ENCODE measurements at places on chromosomes 5 and 9.

GRCh38 chr9:17291766-17292165 is 156.9 kb downstream of the CNTLN start:
- no peak for DNase-seq

GRCh38 chr5:135662061-135662481 is 83.3 kb upstream of the CXCL14 start:
- DNase-seq, result no peak

GRCh38 chr5:123964884-123965283 is 452.9 kb downstream of the CSNK1G3 start:
- DNase-seq, result no peak

DNA sequence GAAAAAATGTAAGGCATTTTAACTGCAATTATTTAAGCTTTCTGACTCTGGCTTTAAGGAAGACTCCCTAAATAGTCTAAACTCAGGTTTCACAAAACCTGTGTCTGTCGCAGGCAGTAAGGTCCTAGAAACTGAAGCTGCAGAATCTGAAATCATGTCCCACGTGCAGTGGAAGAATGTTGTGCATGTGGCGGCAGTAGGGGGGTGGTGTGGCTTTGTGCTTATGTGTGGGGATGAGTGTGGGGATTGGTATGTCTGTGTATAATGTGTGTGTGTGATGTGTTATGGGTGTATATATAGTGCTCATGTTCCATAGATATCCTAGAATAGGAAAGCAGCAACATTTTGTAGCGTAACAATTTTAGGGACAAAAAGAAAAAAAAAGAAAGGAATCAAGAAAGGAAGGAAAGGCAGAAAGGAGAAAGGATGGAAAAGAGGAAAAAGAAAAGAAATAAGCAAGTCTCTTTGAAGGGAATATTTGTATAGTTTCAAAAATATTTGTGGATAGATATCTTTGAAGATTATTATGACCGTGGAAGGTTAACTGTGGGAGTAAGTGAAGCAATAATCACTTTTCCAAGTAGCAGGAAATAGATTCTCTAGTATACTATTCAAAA is 6.6 kb downstream of the ANKDD1B start:
- DNase-seq, result peak; percentile 35

DNA sequence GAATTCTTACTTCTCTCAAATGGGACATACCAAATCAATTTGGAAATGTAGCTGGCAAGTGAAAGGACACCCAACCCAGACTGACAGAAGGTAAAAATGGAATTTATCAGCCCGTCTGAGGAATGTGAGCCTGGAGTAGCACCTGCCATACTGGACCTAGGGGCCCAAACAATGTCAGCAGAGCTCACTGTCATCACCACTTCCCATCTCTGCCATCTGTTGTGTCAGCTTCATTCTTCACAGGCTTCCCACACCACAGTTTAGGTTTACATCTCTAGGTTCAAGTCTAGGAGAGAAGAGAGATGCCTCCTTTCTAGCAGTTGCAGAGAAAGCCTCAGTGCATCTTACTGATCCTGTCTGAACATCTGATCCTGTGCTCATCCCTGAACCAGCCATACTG is 222.4 kb downstream of the DOCK8 start:
- DNase-seq, result no peak

- DNase-seq, result no peak
Measured at GRCh38 chr9:5586391-5586802, 42.5 kb upstream of the RIC1 start.

GRCh38 chr5:74056789-74057164 is 430.8 kb downstream of the ARHGEF28 start:
- no peak for DNase-seq

DNA sequence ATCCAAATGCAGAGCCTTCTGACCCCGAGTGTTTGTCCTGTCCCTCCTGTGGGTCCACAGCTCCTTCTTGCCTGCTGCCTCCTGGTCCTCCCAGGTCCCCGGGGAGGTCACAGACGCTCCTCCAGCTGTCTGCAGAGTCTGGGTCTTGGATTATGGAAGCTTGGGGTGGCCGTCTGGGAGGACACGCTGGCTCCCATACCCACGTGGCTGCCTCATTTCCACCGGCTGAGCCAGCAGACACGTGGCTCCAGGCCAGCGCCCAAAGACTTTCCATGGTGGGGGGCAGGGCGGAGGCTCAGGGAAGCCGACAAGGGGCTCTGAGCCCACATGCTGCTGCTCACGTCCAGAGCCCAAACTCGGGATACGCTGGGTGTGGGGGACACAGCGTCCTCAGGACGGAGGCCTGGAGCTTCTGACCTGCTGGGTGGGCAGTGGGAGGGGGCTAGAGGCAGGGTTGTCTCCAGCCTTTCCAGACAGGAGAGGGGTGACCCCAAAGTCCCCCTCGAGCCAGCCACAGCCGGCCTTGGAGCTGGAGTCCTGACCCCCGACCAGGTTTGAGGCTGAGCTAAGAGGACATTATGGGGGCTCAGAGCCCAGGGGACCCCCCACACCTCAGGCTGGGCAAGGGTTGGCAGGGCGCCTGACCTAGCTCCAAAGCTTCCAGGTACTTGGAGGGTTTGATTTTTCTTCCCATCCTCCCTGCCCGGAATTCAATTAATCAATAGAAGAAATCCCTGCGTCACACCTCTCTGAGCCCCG is 24.2 kb upstream of the RNU6ATAC start:
- no peak for DNase-seq

DNA sequence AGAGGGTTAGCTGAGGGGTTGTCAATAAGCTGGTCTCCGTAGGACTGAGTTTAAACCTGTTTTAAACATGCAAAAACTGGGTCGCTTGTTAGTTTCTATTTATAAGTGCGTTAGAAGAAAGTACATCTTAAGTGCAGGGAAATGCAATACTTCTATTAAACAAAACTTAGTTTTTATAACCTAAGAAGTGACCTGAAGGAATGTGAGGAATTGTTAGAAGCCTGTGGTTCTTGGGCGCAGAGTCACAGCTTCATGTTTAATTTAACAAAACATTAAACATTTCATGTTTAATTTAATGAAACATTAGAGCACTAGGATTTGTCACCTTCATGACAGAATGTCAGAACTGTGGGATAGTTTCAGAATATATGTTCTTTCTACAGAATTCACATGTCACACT is 469.2 kb upstream of the WWC1 start:
- no peak for DNase-seq

- no peak for DNase-seq
Measured at GRCh38 chr5:87340716-87341115, 72.0 kb downstream of the CCNH start.

- DNase-seq, result no peak
Measured at GRCh38 chr5:40165789-40166728, 513.7 kb upstream of the PTGER4 start.

DNA sequence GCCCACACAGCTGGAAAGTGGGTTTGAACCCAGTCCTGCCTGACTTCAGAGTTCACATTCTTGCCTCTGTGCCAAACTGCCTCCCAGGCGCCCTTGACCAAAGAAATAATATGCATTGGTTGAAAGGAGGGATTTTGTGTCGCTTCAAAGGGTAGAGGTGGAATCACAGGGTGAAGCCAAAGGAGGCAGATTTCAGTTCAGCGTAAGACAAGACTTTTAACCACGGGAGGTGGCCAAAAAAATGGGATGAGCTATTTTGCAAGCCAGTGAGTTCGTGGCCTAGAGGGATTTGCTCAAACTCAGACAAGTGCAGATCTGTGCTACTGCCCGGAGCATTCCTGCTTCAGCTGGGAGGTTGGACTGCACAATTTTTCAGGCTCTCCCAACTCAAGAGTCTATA is 57.6 kb upstream of the RANBP3L start:
- no peak for DNase-seq

- DNase-seq, result no peak
Measured at GRCh38 chr9:132366481-132366880, 11.7 kb upstream of the SETX start.

- DNase-seq, result peak; percentile 26
Measured at GRCh38 chr9:3331801-3332200, 194.0 kb downstream of the RFX3 start.

DNA sequence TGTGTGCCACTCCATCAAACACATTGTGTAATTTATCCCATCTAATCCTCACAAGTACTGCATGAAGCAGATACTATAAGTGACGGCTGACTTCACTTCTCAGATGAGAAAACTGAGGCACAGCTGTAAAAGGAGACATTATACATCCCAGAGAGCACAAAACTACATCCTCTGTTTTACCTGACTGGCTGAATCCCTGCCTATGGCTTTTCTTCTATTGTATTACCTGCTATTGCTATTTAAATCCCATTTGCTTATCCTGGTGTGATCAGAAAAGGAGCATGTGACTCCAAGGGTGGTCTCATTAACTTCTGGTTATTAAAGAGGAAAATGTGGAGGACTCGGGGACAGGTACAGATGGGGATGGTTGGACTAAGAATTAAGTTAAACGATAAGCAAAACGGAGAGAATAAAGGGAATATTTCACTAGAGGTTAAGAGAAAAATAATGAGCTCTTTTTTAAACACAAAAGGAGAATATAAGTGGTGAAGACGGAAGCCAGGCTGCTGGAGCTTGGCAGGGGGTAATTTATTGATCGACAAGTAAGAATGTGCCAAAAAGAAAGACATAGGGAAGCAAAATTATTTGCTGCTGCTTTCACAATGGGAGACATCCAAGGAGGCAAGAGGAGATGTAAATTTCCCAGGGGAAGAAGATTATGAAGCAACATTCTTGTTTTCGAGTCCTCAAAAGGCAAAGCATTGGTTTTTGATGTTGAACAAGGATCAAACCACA is 155.7 kb upstream of the GPR151 start:
- no peak for DNase-seq

DNA sequence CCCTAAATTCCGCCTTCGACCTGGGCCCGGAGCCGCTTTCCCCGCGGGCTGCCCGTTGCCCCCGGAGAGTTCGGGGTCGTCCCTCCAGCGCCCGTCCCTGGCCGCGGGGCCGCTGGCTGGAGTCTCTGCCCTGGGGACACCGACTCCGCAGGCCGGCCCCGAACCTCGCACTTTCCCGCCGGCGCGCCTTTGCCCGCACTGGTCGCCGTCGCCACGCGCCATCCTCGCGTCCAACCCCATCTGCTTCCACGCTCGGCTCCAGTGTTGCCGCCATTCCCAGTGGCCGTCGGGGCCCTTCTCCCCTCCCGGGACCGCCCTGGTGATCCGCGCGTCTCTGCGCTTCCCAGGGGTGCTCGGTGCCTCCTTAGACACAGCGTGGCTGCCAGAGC is 11.0 kb downstream of the LHX3 start:
- no peak for DNase-seq

GRCh38 chr5:180126716-180127681 is 55.4 kb upstream of the RNF130 start:
- peak; percentile 73 for DNase-seq

DNA sequence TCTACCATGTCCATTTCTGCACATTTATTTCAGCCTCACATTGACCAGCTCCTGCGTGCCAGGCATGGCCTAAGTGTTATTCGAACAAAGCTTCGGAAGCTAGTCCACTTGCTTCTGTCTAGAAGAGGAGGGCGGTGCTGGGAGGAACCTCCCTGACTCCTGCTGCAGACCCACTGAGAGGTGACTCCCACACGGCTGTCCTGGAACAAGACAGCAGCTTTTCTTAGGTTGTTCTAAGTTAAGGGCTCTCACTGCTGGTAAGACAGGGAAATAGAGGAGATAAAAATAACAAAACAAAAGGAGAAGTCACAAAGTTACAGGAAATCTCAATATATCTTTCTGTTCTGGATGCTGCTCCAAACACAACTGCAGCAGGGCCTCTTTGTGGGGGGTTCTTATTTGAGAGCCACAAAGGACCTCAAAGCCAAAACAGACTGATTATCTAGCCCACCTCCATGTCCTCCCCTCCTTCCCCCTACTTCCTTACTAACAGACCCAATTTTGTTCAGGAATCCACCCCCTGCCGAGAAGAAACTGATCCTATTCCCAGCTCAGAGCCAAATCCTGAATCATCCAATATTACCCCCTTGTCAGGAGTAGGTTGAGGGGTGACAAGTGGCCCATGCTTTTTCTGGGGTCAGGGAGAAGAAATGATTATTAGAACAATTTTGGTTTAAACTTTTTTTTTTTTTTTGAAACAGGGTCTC is 28.4 kb upstream of the KCNIP1 start:
- DNase-seq, result no peak

- no peak for DNase-seq
Measured at GRCh38 chr9:125525921-125526631, 180.9 kb downstream of the MAPKAP1 start.

DNA sequence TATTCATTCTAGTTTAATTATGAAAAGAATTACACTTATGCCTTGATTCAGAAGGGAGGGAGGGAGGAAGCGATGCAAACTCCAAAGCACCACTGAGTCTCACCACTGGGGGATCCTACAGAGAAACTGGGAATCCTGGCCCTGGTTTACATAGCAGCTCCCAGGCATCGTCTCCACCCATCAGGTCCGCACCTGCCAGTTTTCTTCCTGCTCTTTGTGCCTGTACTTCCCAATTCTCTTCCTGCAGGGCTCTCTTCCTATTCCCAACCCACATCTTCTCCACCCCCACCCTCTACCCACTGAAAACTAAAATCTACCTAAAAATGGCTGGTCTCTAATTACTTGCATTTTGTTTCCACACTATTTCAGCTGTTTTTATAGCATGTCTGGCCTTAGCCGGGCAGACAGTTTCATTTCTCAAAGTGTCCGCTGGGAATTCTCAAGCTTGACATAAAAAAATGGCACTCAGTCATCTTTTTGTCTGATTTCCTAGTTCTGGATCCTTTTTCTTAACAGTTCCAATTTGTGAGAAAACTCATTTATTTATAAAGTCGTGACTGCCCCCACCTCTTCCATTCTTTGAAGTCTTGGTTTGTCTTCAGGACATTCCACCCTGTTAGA is 1.6 kb upstream of the TNIP1 start:
- no peak for DNase-seq

- no peak for DNase-seq
Measured at GRCh38 chr5:33079548-33079947, 361.2 kb upstream of the TARS1 start.

DNA sequence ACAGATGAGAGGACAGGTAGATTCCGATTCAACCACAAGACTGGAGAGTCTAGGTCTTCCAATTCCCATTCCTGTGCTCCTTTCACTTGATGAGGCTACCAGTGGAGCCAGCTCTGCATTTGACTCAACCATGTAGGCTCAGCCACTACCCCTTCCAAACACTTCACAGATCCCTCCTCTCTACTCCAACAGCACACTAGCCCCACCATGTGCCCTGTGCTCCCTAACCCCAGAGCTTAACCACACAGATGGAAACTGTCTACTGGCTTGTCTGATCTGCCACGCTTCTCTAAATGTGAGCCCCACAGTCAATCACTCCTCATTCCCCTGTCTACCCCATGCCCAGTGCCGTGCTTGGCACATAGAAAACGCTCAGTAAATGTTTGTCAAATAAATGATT is 508.2 kb downstream of the CDK5RAP2 start:
- no peak for DNase-seq

DNA sequence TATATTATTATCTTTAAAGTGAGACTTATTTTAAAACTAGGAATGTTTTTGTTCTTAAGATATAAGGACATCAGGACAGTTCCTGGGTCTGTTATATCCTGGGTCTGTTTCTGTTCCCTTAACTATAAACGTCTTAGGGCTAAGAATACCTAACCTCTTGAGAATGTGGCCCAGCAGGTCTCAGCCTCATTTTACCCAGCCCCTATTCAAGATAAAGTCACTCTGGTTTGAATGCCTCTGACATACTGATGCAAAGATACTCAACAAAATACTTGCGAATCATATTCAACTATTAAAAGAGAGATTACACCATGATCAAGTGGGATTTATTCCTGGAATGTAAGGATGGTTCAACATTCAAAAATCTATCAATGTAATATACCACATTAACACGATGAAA is 51.0 kb downstream of the STK10 start:
- no peak for DNase-seq

All from Caco-2 (cell line).